Stimulated activated CD4-positive, alpha-beta T cell treated with anti-CD3 and anti-CD28 coated beads, Interleukin-1b, Interleukin-23, amount 100 ng/mL, for 1 hour (primary cell): ENCODE measurements at places on chromosomes 1 and 21.

- no peak for DNase-seq
Observed at GRCh38 chr21:42656872-42657271, 3.5 kb downstream of the PDE9A start.

GRCh38 chr1:157277913-157278312 is 139.7 kb upstream of the ETV3 start:
- no peak for DNase-seq

GRCh38 chr1:55483523-55483922 is 268.4 kb upstream of the USP24 start:
- DNase-seq = no peak

- no peak for DNase-seq
Observed at GRCh38 chr1:90899263-90899662, 122.6 kb downstream of the ZNF644 start.

DNA sequence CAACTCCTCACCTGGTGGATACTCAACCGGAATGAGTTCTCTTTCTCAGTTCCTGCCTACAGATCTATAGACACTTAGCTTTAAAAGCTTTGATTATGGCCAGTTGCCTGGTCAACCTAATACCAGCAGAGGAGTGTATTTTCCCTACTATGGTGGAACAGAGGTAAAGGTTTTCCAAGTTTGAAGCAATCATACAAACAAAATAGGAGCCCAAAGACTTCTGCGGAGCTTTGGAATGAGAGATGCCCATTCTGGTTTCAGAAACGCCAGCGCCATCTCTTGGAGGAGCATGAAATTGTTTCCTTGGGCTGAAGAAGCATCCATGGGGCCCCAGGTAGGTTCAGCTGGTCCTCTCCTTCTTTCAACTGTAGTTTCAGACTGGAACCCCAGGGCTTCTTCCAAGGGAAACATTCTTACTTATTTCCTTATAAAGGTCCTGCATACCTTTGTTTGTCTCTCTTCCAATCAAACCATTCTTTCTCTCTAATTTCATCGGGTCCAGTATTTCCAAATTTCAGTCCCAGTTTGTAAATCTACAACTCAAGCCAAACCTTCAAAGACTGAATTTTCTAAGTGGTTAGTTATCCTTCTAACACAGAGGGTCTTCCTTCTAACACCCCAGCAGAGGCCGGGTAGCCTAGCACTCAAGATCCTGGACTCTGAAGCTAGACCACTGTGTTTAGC is 95.9 kb downstream of the KCNJ15 start:
- DNase-seq = no peak

GRCh38 chr1:11295905-11296304 is 22.9 kb downstream of the UBIAD1 start:
- DNase-seq = no peak

DNA sequence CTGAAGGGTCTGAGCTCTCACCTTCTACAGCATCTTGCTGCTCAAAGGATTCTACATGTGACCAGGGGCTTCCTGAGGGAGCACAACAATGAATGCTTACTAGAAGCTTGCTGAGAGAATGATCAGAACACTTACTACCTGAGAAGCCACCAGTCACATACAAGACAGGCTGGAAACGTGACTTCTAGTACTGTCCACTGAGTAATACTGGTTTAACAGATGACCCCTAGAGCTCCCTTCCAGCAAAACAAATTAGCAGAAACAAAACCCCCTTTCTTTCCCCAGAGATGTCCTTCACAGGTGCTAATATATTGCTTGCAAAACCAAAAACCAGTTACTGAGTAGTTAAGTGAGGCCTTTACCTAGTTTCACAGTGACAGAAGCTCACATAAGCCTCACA is 2.1 kb downstream of the TAF5L start:
- DNase-seq = no peak

DNA sequence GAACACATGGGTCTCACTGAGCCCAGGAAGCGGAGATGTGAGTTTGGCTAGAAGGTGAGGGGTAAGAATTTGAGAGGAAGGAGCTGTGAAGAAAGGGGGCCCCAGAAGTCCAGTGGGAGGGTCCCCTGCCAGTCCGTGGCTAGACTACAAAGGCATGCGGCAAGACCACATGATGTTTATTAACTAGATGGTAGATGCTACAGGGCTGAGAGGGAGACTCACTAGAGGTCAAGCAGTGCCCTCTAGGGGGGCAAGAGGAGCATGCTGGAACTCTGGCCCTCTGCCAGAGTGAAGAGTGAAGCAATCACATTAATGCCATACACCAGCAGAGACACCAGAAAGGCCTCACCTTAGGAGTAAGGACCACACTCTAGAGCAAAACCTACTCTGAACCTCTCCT is 12.2 kb downstream of the KIAA0319L start:
- DNase-seq = no peak

GRCh38 chr1:41713141-41713540 is 205.6 kb downstream of the HIVEP3 start:
- no peak for DNase-seq

DNA sequence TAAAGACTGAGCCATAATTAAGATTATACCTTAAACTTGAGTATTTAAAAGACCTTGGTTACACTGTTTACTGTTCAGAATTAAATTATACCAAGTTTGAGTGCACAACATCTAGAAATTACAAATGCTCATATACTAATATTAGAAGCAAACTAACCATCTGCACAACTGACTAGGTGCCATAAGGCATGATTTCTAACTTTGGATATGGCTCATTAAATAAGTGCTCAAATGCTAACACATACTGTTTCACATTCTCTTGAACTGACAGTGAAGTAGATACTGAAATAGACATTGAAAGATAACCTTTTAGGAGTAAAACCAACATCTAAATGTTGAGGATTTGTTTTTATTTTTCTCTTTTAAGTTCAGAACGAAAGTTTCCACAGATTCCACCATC is 74.1 kb downstream of the PRKAA2 start:
- DNase-seq = no peak

- no peak for DNase-seq
Observed at GRCh38 chr1:244821134-244821533, 14.3 kb upstream of the COX20 start.

DNA sequence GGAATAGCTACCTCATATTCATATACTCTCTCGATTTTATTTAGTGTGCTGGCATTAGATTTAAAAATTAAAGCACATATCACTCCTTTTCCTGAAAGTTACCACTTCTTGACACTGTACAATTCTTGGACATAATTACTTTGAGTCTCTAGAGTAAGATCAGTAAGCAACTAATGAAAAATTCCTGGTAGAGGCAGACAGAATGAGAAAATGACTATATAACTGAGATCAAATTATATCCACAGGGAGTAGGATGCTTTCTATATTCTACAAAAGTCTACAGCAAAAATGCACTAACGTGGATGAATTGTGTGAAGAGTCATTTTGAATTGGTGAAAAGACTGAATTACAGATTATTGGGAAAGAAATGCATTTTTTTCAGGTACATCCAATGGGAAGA is 445.7 kb downstream of the PTBP2 start:
- DNase-seq = no peak
